ENCODE measurements at places on chromosomes 5 and 9.

GRCh38 chr5:31855134-31856040, 216.5 kb downstream of the PDZD2 start:
- peak; percentile 37 for DNase-seq

GRCh38 chr5:118554981-118555380, 433.4 kb downstream of the DTWD2 start:
- DNase-seq, result no peak

DNA sequence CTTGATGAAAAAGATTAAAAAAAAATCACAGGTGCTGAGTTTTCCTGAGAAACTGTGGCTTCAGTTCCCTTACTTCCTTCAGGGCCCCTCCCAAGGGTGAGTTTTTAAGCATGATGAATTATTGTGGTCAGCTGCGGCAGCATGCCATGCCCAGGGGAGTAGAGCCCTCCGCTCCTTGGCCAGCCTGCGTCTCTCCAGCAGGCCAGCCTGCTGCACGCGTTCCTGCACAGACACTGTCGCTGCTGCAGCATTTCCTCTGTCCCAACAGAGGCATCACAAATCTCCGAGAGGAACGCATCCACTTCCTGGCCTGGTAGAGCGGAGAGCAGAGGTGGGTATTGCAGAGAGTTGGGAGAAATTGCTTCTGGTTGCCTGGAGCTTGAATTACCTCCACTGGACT, 26.1 kb upstream of the GLRA1 start:
- DNase-seq, result no peak

- no peak for DNase-seq
Measured at GRCh38 chr9:2354216-2354615, 267.4 kb upstream of the VLDLR start.

DNA sequence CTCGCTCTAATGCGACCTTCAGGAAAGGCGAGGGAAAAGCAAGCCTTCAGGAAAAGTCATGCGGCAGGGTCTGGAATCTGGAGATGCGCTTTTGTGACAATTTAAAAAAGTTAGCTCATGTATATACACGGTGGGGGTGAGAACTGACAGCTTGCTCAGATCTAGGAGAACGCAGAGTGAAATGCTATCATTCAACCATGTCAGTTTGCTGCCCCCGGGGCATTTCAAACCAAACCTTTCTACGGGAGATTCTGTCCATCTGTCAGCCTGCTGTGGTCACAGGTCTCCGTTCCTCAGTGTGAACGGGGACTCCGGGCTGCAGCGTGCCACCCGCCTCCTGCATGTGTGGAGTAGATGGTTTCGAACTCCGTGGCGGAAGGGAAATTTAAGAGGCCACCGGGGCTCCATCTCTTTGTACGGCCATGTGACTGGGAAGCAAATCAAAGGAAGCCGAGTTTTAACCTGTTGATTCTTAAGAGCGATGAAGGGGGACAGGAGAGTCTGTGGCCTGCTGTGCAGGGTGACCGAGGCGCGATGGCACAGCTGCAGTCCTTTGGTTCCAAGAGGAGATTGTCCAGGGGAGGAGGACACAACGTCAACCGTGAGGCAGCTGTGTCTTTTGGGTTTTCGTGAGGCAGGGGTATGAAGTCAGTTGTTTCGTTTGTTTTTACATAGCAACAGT, 45.9 kb downstream of the OTULIN start:
- no peak for DNase-seq

- DNase-seq, result peak; percentile 9
Measured at GRCh38 chr5:98349251-98349989, 424.0 kb upstream of the RGMB start.

DNA sequence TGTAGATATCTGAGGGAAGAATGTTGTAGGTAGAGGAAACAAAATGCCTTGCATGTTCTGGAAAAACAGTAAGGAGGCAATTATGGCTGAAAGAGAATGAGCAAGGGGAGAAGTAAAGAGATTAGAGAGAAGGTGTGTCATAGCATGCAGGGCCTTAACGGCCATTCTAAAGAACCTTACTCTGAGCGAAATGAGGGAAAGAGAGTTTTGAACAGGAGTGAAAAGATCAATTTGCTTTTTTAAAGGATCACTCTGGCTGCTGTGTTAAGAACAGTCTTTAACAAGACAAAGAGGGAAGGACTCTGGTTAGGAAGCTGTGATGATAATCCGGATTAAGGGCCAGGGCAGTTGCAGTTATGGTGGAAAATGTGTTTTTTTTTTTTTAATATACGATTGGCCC, 22.6 kb downstream of the PTBP3 start:
- DNase-seq, result no peak

DNA sequence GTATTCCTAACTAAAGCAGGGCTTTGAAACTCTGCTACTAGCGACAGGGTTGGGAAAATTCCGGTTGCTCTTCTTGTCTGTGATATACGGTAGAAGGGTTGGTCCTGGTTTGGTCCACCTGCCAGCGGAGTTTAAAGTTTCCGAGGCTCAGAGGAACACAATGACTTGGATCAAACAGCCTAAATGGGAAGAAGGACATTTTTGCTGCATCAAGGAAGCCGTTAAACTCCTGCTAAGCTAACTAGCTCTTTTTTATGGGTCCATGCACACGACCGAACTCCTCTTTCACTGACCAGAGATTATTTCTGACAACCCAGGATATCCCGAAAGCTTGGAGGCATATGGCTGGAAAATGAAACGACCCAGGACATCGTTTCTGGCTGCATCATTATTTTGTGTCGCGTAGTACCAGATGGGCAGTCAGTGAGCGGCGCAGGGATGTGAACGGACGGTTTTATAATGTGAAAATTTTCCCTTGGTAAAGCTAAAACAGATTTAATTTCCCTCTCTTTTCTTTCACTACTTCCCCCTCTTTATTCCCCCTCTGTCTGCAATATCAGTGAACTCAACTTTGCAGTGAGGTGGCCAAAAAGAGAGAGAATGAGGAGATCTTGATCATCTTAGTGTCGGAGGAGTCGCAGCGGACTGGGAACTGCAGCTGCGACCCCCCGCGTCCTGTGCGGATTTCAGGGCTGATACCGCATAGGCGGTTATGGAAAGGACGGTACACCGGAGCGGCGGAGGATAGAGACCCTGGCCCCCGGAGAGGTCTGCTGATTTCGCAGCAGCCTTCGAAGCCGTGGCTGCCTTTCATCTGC, at the start of gene LURAP1L:
Gene LURAP1L, plus strand, starts transcription at position 160 of the 818 bp plus-strand sequence. CDS start 696 bp downstream, outside the sequence.
- peak; percentile 40 for DNase-seq

DNA sequence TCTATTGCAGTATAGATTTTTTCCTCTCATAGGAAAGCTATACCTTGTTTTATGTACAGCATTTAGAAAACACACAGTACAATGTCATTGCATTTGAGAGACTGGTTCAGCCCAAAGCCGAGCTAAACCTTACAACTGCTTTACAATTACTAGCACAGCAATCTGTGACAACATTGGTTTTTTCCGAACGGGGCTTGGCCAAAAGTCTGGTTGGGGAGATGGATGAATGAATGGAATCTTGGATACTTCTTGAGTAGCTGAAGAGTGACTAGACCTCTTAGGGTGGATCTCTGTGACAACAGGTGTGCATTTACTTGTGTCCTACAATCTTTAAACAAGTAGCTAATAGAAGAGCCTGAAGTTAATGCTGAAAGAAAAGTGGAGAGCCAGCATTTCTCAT, 1.2 kb downstream of the SGCD start:
- DNase-seq, result no peak

DNA sequence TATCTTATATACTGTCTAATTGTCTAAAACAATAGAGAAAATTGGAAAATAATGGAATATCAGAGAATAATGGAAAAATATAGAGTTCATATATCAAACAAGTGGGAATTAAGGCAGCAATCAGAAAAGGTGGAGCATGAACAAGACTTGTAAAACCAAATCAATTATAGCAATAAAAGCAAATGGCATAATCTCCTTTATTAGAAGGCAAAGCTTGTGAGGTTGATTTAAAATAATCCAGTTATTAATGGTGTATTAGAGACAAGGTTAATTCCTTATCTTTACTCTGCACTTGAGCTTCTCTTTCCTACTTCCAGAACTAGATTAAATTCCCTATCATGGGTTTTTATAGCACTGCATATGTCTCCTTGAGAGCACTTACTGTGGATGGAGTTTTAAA, 64.1 kb downstream of the AMBP start:
- DNase-seq, result no peak

DNA sequence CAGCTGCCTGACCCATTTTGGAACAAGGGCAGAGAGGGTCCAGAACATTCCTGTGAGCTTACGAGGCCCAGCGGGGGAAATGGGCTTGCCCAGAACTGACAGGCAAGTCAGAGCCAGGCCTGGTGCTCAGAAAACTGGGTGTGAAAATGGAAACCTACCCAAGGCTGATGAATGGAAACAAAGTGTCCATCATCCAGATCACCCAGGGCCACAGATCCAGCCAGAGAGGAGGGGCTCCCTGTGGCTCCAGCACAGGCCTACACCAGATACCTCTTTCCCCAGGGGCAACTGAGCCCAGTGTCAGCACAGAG, 3.1 kb downstream of the CLTB start:
- peak; percentile 5 for DNase-seq

Measured in HEK293T (cell line).